ENCODE measurements at places on chromosomes 5 and 9.
A peak's percentile ranks its signal among the peaks of the same experiment; 100 is the strongest.

- DNase-seq, result peak; percentile 22
Observed at GRCh38 chr9:124110307-124110915, 98.8 kb downstream of the LHX2 start.

GRCh38 chr5:163503106-163504078, 2.0 kb upstream of the MAT2B start:
- DNase-seq, result peak; percentile 54

DNA sequence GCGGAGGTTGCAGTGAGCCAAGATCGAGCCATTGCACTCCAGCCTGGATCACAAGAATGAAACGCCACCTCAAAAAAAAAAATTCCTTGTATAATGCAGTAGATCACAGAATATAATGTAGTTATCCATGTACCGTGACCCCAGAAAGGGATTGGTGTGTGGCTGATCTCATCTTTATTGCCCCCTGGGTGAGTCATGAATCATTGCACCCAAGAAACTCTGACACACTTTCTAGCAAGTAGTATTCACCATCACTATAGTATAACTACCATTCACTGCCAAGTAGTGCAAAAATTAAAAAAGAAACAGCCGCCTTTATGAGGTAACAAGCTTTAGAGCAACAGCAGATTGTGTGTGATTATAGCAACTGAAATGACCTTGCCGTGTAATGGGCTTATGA, 23.7 kb upstream of the ANKH start:
- DNase-seq, result no peak

DNA sequence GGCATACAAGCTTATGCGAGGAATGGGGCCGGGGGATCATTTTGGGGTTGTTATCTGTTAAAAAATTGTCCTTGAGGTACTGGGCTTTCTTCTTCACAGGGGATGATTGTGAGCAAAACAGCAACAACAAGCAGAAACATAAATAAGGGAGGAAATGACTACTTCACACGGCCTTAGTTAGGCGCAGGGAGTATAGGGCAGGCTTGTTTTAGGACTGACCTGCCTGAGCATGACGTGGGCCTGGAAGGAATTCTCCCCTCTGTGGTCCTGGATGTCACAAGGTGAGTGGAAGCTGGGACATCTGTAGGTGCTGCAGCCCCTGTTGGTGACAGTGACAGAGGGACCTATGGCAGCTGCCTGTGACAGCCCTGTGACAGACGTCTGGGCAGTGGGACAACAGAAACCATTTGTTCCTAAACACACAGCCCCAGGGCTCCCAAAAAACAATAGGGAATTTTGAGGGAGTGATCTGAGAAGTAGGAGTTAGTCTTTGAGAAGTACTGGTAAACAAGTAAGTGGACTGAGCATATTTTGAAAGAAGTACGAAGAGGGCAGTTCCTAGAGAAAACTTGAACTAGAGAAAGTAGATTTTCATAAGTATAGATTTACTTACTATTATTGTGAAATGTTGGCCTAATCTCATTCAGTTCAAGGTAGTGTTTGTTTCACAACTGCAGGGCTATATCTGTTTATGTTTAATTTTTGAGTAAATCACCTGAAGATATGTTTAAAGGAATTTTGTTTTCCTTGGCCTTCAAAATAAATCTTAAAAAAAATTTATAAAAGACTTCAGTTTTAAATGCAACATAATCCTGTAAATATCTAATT, 113.1 kb downstream of the KDM4C start:
- DNase-seq, result no peak

DNA sequence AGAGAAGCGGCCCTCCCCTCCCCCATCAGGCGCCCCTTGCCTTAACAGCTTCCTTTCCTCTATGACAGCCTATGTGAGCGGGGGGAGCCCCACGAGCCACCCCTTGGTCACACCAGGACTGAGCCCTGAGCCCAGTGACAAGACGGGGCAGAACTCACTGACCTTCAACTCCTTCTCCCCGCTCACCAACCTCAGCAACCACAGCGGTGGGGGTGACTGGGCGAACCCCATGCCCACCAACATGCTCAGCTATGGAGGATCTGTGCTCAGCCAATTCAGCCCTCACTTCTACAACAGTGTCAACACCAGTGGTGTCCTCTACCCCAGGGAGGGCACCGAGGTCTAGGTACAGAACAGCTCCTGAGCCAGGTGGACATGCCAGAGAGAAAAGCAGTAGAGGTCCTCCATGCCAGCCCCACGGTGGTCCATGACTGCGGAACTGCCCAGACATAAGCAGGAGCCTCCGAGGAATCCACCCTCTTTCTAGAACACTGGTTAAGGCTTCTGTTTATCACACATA, 2.6 kb downstream of the FOXI1 start:
- DNase-seq, result no peak

DNA sequence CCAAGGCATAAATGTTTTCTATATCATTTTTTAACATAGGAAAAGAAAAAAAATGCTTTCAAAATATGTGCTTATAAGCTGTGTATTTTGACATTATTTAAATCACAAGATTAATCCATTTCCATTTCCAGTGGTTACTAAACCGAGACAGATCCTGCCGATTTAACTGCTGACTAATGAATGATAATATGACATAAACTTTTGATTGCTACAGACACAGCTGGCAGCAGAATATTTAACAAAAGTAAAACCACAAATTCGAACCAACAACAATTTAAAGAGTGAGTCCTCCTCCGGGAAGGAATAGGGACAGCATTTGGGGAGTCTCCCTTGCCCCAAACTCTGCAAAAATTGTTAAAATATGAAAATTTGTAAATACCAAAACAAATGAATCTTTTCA, 401.3 kb upstream of the DAB2 start:
- no peak for DNase-seq

DNA sequence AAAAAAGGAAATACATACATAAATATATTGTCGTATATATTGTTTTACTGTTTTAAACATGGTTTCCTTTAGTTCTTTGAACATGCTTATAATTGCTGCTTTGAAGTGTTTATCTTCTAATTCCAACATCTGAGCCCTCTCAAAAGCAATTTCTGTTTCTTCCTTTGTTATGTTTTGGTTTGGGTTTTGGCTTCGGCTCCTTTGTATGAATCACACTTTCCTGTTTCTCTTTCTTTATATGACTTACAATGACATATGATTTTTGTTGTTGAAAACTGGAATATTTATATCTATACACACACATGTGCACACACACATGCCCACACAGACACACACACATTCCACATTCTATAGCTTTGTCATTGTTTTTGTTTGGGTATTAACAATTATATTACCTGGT, 1206.7 kb downstream of the CDH12 start:
- no peak for DNase-seq

GRCh38 chr9:33163433-33164137, 3.6 kb downstream of the B4GALT1 start:
- no peak for DNase-seq

- no peak for DNase-seq
Observed at GRCh38 chr5:116421080-116421629, 153.5 kb downstream of the SEMA6A start.

DNA sequence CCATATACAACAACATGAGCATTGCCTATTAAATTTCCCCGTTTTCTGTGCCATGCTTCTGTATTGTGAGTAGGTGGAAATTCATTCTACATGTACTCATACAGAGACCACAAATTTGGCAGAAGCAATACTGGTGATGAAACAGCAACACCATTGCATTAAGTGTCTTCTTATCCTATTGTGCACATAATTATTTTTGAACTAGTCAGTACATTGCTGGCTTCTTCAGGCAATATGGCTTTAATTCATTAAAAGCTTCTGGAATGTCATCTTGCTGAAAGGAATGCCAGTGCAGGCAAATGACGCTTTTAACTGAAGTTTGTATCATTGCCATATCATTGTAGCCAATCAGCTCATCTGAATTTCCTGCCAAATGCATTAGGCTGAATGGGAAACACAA, 82.6 kb downstream of the KIAA1958 start:
- peak; percentile 98 for DNase-seq

DNA sequence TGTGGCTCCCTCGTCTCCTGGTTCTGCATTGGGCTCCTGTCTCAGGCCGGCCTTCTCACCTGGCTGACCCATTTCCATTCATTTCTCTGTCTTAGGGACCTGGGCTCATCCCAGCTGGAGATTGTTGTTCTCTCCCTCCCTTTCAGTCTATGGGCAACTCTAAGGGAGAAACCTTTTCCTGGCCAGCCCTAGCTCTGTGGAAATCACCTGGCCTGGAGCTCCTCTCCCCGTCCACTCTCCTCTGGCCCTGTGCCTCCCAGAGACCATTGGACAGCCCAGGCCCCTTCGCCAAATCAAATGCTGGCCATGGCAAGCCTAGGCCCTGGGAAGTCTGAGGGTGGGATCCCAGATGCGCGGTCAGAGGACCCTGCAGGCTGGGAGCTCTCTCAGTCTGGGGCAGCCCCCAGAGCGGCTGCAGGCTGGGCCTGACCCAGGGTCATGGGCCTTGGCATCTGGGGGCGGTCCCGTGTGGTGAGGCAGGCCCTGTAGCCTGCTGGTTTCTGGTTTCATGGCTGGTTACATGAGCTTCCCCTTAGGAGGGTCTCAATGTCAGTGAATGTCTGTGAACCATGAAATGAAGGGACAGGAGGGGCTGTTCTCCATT, 253.5 kb downstream of the AOPEP start:
- no peak for DNase-seq

GRCh38 chr9:127200106-127200862, 64.3 kb upstream of the GARNL3 start:
- no peak for DNase-seq

GRCh38 chr5:174573221-174573994, 151.0 kb upstream of the MSX2 start:
- no peak for DNase-seq

DNA sequence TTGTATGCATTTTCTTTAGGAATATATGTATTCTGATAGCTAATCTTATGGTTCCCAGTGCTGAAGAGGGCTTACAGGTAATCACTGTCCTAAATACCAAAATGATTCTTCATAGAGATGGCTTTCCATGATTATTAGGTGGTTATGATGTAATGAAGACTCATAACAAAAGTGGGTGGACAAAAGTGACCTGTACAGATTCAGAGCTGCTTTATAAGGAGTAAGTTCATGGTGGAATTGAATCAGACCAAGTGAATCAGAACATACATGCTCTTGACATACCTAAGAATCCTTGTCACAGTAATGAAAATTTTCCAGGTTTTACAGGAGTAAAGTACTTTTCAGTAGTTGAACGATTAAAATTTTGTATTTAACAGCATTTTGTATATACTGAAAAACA, 105.6 kb downstream of the NIPBL start:
- DNase-seq, result no peak

DNA sequence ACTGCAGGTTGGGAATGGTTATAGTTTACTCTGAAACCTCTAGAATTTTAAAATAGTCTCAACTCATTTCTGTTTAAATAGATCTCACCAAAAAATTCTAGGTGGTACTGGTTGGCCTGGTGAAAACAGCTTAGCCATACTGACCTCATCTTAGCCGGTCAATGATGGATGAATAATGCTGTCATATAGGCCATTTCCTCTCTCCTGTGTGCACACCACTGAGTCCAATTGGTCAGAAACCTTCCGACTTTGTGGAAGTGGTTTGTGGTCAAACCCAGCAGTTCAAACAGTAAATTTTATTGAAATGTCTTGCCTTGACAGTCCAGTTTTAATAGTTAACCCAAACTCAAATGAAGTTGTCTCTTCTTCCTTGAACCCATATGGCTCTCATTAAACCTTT, 98.6 kb downstream of the GIN1 start:
- no peak for DNase-seq

DNA sequence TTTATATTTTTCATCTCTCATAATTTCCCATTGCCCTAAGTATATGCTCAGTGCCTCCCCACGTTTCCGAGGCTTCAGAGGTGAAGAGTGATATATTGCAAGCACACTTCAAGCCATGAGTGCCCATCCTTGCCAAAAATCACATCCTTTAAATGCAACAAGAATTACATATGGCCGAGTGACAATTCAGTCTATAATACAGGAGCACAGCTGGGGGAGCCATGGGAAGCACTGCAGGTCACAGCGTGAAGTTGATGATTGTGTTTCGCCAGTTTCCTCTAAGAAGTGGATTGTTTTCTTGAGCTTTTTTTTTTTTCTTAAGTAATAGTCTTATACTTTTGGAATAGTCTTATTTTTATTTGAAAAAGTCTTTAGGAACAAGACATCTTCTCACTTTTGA, 61.1 kb downstream of the MTRR start:
- no peak for DNase-seq

- DNase-seq, result no peak
Observed at GRCh38 chr5:162391833-162392232, 324.3 kb downstream of the GABRG2 start.

DNA sequence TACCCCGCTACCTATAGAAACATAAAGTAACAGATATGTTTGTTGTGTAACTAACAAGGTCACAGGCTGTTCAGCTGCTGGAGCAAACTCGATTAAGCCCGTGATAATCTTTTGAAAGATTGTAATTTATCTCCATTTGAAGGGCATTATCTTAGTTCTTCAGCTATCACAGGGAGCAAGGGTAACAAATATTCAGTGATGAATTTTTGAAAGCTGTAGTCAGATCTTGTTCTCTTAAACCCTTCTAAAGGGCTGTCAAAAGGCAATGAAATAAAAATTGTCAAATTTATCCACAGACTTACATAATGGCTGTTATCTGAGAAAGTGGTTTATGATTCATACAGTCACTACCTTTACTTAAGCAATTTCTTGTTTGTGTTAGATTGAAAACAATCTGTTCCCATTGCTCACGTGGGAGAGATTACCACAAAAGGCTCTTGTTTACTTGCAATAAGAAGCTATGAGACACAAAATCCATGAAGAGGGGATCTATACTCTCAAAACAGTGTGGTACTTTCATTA, 78.3 kb upstream of the ZNF608 start:
- peak; percentile 19 for DNase-seq

- no peak for DNase-seq
Observed at GRCh38 chr5:1936413-1936812, 53.7 kb upstream of the IRX4 start.

DNA sequence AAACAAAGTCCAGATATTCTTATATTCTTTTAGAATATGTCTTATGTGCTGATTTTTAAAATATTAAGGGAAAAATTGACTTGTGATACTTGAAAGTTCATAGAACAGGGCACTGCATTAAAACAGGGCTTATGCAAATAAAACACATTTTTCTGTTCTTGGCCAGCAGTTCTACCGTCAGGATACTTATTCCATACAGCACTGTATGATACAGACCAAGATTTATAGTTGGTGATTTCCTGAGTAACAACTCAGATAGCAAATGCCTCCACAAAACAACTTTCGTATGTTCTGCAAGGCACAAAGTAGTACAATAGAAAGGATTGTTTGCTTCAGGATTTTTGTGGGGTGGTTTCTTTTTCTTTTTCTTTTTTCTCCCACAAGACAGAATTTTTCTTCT, 70.0 kb downstream of the F2RL2 start:
- DNase-seq, result no peak

DNA sequence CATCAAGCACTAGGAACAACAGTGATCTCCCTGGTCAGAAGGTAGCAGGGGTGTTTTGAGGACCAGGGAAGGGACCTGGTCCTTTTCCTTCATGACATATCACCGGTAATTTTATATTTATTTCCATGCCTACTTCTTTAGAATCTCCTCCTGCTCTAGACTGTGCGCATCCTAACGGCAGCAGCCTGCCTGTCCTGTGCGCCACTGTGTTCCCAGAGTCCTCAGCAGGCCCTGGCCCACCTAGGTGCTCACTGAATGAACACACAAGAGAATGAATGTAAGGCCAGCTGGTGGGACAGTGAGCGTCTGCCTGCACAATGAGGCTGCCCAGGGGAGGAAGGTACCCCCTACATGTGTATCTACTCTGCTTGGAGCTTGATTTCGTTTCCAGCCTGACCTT, 51.5 kb downstream of the C5orf15 start:
- DNase-seq, result no peak
